ENCODE measurements at places on chromosomes 11 and 22.

GRCh38 chr11:27514076-27514475 lies 7.5 kb upstream of the LIN7C start:
- DNase-seq = no peak

- peak; percentile 88 for DNase-seq
Measured at GRCh38 chr11:32176223-32176934, 85.5 kb downstream of the RCN1 start.

DNA sequence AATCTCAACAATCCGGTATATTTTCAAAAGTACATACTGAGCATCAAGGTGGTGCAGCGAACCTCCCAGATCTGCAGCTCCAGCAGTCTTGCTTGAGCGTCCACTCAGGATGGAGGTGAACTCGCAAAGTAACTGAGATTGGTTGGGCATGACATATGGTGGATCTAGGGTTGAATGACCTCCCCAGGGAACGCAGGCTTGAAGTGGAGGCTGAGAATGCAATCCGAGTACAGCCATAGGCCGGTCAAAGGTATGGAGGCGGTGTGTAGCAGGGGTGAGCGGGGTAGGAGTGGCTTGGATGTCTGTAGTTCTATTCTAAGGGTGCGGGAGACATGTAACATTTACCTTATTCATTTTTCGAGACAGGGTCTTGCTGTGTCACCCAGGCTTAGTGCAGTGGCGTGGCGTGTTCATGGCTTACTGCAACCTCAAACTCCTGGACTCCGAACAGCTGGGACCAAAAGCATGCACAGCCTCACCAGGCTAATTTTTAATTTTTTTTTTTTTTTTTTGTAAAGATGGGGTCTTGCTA lies 631 bp upstream of the C22orf39 start:
- peak; percentile 37 for DNase-seq

DNA sequence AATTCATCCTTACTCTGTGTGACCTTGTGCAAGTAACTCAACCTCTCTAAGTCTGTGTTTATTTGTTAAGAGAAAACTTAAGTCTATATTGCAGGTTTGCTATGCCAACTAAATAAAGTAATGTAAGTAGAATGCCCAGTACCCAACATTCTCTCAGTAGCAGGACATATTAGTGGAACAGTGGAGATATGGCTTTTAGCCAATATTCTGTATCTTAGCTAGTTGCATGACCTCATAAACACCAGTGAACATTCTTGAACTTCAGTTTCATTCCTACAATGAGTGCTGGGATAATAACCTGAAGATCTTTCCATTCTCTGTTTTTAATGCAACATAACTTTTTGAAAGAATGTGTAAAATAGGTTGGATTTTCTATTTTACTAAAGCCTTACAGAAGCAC lies 77.0 kb downstream of the RAB38 start:
- DNase-seq = no peak

DNA sequence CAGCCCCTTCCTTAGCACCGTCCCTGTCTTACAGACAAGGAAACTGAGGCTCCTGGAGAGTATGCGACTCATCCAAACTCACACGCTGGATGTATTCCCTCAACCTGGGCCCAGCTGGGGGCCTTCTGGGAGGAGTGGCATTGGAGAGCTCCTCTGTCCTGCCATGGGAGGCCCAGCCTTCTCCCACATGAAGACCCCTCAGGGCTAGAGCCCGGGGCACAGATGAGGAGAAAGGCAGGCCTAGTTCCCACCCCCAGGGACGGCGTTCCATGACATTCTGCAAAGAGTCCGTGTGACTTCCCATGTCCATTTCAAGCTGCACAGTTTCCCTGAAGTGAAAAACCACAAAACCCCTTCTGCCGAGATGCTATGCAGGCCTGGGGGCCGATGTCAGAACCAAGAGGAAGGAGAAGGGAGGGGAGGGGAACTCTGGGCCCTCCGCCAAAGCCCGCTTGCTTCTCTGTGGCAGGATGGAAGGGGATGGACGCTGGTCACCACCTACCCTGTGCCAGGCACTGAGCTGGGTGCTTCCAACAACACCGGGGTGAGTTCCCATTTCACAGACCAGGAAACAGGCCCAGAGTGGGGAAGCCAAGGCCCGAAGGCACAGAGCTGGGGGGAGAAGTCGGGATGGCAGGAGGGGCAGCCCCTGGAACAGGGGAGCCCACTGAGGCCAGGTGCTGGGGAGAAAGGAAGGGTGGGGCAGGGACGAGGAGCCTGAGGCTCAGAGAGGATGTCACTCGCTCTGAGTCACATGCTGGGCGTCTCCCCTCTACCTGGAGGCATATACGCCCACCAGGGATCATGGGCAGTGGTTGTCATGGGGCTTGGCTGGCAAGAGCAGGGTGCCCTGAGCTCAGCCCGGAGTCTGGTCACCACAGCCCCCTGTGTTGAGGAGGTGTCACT lies 15.7 kb downstream of the RAC2 start:
- DNase-seq = no peak

DNA sequence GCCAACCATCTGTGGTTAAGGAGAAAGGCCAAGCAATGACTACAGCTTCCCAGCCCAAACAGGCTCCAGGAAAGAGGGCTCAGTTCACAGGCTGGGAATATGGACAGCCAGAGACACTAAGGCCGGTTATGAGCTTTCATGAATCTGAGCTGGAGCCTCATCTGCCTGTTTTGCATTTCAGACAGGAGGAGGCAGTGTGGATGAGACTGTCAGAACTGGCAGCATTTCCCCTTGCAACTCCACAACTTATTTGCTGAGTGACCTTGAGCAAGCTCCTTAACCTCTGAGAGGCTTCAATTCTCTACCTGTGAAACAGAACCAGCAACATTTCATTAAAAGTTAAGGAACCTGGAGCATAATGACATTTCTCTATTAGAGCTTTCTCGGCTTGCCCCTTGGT lies 264.0 kb downstream of the ETS1 start:
- peak; percentile 79 for DNase-seq

- DNase-seq = no peak
Measured at GRCh38 chr11:20161230-20161918, 1.1 kb upstream of the DBX1 start.

DNA sequence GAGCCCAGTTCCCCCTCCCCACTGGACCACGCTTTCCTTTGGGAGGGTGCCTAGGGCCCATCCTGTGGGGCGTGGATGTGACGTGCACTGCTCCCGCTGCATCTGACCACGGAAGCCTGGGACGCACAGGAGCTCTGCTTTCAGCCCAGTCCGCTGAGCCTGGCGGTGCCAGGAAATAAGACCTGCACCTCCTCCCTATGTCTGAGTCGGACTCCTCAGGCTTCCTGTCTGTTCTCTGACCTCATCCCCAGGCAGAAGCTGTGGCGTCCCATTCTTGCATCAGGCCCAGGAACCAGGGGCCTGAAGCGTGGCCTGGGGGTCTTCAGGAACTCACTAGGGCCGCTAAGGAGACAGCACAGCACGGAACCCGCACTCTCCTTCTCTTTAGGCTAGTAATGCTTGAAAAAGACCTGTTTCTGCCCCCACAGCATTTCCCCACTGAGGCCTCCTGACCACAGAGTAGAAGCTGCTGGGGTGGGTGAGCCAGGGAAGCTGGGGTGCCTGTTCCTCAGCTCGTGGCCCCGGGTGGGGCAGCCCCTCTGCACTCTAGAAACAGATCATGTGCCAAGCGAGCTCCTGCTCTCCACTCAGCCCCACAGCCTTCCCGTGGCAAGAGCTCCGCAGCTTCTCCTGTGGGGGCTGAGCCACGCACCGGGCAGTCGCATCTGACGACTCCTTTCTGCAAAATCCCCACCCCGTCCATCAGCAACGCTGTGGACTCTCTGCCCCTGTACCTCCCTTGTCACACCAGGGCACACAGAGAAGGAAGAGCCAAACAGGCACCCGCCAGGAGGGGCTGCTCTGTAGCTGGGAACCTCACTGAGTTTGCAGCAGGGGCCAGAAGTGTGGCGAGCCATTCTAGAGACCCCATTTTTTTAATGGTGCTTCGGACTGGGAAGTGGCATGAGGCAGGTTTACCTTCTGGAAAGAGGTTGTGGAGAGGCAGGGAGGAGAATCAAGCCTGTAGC lies 22.6 kb downstream of the MOV10L1 start:
- peak; percentile 43 for DNase-seq

DNA sequence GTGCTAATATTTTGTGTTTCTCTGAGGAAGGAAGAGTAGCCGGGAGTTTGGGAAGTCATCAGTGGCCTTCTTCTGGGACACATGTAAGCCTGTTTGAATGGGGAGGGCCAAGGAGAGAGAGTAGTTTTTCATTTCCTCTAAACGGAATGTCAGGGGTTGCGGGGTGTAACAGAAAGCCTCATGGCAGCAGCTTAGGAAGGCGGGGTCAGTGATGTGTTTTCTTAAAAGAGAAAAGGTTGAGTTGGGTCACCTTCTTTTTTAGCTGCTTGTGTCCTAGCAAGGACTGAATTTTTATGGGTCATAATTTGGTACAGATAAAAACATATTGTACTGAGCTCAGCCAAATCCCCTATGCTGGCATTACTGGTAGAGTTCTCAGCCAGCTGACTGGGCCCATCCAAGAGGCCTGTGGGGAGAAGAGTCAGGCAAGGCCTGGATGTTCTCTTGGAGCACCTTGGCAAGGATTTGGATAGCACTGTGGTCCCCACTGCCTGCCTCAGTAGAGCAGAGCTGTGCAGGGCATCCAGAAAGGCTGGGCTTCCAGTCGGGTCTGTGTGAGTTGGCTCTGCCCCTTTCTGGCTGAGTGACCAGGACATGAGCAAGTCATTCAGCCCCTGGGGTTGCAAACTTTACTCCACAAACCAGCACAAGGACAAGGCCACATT lies 29.4 kb upstream of the NAV2 start:
- no peak for DNase-seq

- no peak for DNase-seq
Measured at GRCh38 chr11:15519124-15519791, 404.5 kb downstream of the INSC start.

- DNase-seq = no peak
Measured at GRCh38 chr11:84581083-84581482, 1046.1 kb downstream of the DLG2 start.

DNA sequence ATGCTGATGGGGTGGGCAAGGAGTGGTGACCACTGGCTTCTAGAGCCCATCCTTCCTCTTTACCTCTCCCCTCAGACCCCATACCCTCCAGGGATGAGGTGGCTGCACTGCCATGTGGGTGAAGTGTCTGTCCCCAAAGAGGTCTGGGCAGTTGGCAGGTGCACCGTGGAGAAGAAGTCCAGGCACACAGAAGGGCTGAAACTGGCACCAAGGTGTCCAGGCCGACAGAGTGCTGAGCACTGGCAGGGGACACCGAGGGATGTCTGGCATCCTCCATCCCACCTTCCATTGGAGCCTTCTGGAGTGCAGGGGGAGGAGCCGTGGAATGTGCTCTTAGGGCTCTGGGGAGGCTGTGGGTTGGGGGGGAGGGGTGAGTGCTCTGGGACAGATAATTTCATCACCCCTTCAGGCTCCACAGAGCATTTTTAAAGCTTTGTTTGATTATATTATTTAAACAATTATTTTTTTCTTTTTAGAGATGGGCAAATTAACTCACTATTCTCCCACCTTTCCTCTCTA lies 37.9 kb downstream of the PKNOX2 start:
- DNase-seq = no peak

DNA sequence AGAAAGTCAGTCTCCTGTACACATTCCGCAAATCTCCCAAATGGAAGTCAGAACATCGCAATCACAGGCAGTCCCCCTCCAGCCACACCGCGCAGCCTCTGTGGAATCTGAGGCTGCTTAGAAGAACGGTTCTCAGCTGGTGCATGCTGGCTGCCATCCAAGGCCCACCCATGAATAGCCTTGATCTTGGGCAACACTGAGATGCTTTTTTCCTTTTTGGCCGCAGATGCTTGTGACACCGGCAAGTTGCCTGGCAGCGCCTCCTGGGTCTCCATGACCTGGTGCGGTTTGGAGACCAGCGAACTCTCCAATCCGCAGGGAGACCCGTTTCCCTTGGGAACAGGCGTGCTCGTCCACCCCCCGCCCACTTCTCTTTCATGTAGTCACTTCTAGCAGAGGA lies 26.3 kb upstream of the PHF21B start:
- DNase-seq = no peak

- no peak for DNase-seq
Measured at GRCh38 chr22:33569559-33569958, 350.7 kb downstream of the LARGE1 start.

DNA sequence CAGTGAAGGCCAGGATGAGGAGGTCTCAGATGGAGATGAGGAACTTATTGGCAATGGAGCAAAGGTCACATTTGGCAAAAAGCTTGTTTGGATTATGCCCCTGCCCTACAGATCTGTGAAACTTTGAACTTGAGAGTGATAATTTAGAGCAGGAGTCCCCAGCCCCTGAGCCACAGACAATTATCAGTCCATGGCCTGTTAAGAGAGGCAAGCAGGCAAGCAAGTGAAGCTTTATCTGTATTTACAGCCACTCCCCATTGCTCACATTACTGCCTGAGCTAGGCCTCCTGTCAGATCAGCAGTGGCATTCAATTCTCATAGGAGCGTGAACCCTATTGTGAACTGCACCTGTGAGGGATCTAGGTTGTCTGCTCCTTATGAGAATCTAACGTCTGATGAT lies 1076.9 kb upstream of the TENM4 start:
- no peak for DNase-seq

GRCh38 chr11:124623861-124624525 lies 1.3 kb downstream of the TBRG1 start:
- DNase-seq = no peak

DNA sequence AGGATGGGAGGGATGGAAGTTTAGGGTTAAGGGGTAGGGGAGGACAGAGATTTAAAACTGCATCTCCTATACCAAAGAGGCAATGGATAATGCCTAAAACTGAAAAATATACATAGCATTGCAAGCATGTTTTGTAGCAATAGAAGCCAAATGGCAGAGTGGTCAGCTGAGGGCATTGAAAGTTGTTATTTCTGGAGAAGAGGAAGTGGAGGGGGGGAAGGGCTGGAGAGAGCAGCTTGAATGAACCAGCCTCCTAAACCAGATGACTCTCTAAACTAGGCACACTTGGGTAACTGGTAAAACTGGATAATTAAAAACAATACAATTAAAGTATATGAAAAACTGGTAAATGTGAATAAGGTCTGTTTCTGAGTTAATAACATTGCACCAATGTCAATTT lies 70.3 kb upstream of the TP53I11 start:
- DNase-seq = no peak

GRCh38 chr11:3949125-3949524 lies 93.7 kb downstream of the STIM1 start:
- DNase-seq = peak; percentile 50

- no peak for DNase-seq
Measured at GRCh38 chr11:2295971-2296912, 5.5 kb downstream of the C11orf21 start.

Data from activated CD4-positive, alpha-beta T cell treated with anti-CD3 and anti-CD28 coated beads, Interleukin-2, Interleukin-6, amounts not matched to agents 100 ng/mL and 50 ng/mL, durations not matched to agents 16 hours and 8 hours (primary cell).